ENCODE measurements at places on chromosomes 1 and 21. TPM values are rescaled to one million over a fixed set of nuclear protein-coding genes. Genes with fewer than 3 reads are reported as not detected.

The NT5C1A gene
- polyA plus RNA-seq: 1.0 TPM

DNA sequence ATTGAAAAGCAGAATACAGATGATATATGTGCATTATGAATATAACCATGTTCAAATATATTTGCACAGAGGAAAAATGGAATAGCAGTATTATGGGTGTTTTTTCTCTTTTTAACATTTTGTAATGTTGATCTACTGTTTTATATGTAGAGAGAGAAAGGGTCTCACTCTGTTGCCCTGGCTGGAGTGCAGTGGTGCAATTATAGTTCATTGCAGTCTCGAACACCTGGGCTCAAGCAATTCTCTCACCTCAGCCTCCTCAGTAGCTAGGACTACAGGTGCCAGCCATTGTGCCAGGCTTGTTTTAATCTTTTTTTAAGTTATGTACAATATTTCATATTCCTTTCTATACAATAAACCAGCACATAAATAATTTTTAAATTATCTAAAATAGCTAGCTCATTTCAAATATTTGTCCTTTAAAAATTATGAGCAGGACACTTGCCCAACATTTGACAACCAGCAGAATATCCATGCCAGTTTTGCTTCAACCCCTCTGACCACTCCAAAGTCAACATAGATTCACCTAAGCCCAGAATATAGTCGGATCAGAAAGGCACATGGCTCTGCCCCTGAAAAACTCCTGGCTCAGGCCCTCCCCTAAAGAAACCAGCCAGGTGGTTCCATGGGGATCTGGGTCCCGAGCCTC is 29.8 kb downstream of the ZNF281 start:
- DNase-seq: no peak

The FMO3 gene
- 4.5 TPM for polyA plus RNA-seq

- DNase-seq: no peak
Observed at GRCh38 chr1:220528679-220529501, 954 bp downstream of the MARK1 start.

The RORC gene
- polyA plus RNA-seq: 1.7 TPM

The SYT6 gene
- 0.33 TPM for polyA plus RNA-seq

GRCh38 chr1:70117046-70117445 is 88.3 kb downstream of the LRRC40 start:
- DNase-seq: no peak

The SLC1A7 gene
- polyA plus RNA-seq: 0.16 TPM

DNA sequence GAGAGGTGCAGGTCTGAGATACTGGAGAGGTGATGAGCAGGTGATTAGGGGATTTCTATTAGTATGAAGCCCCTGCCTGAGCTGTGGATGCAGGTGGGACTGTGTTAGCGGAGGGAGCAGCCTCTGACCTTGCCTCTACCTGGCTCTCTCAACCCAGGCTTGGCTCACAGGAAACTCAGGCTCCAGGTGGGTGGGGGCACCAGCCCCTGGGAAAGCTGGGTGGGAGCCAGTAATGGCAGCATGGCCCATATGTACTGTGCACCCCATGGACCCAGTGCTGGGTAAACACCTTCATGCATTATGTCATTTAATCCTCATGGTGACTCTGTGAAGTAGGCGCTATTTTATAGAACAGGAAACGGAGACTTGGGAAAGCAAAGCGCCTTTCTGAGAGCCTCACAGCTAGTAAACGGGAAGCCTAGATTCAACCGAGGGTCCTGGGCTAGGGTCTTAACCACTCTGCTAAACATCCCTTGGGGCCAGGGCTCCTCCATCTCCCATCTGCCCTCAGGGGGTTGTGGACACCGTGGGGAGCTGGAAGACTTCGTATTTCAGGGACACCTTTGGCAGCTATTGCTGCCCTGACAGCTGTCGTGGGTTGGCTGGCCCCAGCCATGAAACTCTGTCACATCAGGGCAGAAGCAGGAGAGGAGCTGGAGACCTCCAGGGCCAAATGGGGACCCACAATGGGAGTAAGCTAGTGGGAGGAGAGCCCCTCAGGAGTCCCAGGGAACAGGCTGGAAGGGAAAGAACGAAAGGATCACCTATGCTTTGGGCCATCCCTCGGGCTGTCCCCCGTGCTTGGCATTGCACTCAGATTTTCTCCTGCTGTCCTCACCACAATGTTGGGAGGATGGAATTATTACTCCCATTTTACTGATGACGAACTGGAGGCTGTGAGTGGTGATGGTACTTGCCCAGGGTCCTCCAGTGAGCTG is 59.6 kb upstream of the CSF3R start:
- DNase-seq: no peak

The IL20 gene
- not detected for polyA plus RNA-seq

- no peak for DNase-seq
Observed at GRCh38 chr1:14529475-14529874, 69.0 kb upstream of the KAZN start.

DNA sequence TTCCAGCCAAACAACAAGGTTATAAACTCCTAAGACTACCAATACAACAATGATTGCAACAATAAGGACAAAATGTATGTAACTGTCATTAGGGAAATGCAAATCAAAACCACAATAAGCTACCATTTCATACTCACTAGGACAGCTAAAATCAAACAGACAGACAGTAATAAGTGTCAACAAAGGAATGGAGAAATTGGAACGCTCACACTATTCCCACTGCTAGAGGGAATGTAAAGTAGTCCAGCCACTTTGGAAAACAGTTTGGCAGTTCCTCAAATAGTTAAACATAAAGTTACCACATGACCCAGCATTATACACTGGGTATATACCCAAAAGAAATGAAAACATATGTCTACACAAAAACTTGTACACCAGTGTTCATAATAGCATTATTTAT is 9.3 kb downstream of the PRKAB2 start:
- no peak for DNase-seq

- no peak for DNase-seq
Observed at GRCh38 chr1:157773493-157774350, 3.2 kb downstream of the FCRL2 start.

DNA sequence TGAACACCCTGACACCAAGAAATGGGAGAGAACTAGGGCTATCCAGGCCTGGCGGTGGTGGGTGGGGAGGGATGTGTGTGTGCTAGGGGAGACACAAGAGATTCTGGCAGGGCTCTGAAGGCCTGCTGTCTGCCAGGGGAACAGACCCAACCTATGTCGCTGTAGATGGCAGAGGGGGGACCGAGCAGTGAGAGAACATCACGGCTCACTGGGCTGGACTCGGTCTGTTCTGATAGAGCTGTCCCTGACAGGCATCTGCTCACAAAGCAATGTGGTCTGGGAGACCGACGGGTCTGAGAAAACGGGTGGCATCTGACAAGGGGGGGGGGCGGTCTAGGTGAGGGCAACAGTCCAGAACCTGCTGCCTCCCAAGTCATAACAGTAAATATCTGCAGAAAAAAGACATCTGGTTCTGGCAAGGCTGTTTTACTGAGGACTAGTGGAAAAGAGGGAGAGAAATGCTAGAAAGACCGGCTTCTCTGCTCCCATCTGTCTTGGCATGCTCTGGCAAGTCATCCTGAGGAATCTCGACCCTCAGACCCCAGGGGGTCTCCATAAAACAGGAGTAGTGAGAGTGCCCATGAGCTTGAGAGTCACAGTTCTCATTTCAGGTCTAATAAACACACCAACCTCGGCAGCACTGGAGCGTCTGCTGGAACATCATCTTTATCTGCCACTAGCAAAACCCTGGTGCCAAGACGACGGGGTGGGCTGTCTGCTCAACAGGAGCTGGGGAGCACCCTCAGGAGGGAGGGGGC is 36.5 kb downstream of the SLC66A1 start:
- no peak for DNase-seq

GRCh38 chr21:38810034-38810825 is 4.5 kb downstream of the ETS2 start:
- DNase-seq: no peak

- DNase-seq: peak; percentile 82
Observed at GRCh38 chr1:25695771-25696311, 79.2 kb downstream of the MAN1C1 start.

GRCh38 chr1:107942814-107943213 is 22.2 kb downstream of the VAV3 start:
- no peak for DNase-seq

DNA sequence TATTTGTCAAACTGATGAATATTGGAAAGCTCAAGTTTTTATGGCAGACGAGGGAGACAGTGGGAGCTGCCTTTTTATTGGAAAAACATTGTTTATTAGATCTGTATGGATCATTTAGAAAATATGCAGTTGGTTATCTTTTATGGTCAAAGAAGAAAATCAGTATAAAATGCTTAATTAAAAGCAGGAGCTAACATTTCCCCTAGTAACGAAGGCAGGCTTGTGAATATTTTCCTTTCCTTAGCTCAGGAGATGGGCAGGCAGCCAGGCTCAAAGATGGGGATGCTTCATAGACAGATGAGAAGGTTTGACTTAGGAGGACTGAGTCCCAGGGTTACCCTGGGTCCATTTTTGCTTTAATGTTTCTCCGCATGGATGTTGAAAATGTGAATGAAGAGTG is 26.0 kb downstream of the ROR1 start:
- no peak for DNase-seq

GRCh38 chr21:42147386-42148020 is 71.4 kb upstream of the ABCG1 start:
- no peak for DNase-seq

The GBP2 gene
- 184 TPM for polyA plus RNA-seq

- DNase-seq: no peak
Observed at GRCh38 chr21:26236281-26236680, 65.7 kb upstream of the APP start.

DNA sequence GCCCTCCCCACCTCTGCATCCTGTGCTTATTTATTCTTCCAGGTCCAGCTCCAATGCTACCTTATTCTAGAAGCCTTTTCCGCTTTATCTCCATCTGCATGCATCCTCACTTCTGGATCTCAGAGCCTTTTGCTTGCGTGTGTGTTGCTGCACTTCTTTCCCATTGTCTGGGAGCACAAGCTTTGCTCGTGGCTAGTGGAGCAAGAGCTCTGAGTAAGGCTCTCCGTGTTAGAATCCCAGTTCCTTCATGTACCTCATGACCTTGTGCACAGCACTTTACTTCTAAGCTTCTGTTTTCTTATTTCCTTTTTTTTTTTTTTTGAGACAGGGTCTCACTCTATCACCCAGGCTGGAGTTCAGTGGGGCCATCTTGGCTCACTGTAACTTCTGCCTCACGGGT is 140.0 kb upstream of the POU3F1 start:
- no peak for DNase-seq

The SMIM1 gene
- polyA plus RNA-seq: 22.0 TPM

DNA sequence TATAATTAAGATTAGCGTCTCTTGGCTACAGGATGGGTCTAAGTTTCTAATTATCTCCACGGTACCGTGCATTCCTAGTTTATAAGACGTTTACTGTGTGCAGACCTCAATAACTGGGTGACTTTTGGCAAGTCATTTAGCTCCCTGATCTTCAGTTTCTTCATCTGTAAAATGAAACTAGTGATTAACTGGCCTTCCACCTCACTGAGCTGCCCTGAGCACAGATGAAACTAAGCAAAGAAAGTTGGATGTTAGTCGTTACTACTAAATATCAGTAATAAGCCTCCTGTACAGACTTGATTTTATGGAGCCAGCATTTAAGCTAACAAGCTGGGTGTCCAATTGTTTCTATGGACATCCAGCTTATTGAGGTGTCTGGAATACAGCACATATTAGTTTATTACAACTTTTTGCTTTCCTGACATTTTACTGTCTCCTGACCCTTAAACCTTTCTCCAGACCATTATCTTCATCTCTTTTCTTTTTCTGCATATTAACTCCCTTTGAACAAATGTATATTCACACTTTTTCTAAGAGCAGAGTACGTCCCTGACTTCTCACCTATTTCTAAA is 1.1 kb downstream of the CR2 start:
- DNase-seq: no peak

The ADAMTS5 gene
- 1.4 TPM for polyA plus RNA-seq

The APCS gene
- not detected for polyA plus RNA-seq

The ZNF593OS gene
- polyA plus RNA-seq: not detected

DNA sequence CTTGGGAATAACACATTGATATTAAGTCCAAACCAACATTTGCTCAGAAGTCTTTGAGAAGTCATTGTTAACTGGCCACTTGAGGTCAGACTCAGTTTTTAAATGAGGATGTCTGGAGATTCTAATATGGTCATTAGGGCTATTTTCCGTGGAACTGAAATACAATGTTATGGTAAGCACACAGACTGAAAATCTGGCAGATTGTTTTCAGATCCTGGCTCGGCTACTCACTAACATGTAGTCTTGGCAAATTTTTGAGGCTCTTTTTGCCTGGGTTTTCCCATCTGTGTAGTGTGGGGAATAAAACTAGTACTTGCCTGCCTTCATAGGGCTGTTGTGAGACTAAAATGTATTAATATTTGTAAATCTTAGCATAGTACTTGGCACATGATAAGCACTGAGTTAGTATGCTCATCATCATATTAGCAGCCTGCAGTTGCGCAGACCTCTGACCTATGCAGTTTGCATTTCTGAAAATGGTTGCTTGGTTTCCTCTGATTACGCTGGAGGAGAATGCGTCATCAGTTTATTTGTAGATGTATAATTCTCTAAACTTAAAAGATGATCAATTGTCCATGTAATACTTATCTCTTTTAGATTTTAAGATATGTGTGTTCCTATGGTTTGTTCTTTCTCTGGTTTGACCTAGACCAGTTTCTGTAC is 100.8 kb downstream of the C1orf21 start:
- DNase-seq: no peak

The NOS1AP gene
- polyA plus RNA-seq: 2.1 TPM

GRCh38 chr1:62196086-62196690 is 1.5 kb downstream of the L1TD1 start:
- DNase-seq: no peak

DNA sequence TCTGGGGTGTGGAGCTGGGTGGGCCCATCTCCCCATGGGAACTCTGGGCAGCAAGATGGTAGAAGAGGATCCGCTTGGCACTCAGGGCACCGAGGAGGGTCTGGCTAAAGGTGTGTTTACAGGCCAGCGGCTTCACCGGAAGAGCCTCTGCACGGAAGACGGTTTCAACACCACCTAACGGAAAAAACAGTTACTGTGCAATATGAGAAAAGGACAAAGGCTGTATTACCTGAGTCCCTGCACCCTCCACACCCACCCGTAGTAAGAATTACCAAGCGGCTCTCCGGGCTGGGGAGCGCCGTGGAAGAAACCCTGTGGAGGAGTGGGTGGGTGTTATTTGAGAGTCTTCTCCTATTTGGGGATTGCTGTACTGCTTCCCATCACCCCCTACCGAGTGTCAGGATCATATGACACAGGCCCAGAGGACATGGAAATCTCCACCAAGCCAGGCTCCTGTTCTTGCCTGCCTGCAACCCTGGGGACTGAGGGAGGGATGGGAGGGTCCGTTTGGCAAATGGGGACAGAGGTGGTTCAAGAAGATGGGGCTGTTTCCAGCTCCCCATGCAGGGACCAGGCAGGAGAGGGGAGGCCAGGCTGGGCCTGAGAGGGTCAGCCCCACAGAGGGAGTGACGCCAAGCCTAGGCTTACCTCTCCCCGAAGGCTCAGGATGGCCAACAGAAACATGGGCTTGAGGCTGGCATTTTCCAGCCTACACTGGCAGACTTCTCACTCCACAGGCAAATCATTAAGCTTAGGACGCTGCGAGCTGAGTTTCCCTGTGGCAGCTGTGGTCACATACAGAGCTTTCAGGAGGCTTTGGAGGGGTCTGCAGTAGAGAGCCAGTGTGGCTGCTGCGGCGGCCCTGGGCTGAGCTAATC is 203.5 kb upstream of the TMEM51 start:
- no peak for DNase-seq

- no peak for DNase-seq
Observed at GRCh38 chr1:29624320-29625083, 388.2 kb downstream of the PTPRU start.

The KANK4 gene
- 0.17 TPM for polyA plus RNA-seq
